ENCODE measurements at places on chromosomes 3 and 15.

DNA sequence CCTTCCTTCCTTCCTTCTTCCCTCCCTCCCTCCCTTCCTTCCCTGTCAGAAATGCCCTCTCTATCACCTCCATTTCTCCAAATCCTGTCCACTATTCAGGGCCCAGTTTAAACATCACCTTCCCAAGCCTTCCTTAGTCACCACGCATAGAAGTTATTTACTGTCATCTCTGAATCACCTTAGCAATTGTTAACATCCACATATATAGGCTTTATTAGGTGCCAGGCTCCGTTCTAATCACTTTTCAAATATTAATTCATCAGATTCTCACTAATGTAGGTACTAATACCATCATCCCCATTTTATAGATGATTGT is 1.1 kb upstream of the MAGEF1 start:
- DNase-seq: no peak

DNA sequence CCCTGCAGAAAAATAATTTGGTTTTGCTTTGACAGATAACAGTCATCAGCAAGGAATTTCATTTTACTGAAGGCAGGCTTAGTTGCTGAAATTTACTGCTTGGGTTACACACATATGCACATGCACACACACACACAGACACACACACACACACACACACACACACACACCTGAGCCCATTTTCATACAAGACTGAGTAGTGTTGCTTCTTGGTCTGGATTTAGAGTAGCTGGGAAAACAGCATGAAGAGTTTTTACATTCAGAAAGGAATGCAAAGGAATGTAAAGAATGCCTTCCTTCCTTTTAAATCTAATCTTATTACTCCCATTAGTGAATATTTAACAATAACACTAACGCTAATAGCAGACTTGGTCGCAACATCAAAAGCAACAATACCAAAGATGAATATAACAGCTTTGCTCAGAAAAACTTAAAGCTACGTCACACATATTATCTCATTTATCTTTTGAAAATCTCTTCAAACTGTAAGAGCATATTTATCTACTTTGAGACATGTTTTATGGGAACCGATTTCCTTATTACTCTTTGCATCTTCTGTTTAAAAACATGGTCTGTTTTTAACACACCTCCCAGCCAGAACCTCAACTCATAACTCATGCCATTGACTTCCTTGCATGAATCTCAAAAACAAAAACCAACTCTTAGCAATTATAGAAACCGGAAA is 32.5 kb downstream of the RFTN1 start:
- no peak for DNase-seq

DNA sequence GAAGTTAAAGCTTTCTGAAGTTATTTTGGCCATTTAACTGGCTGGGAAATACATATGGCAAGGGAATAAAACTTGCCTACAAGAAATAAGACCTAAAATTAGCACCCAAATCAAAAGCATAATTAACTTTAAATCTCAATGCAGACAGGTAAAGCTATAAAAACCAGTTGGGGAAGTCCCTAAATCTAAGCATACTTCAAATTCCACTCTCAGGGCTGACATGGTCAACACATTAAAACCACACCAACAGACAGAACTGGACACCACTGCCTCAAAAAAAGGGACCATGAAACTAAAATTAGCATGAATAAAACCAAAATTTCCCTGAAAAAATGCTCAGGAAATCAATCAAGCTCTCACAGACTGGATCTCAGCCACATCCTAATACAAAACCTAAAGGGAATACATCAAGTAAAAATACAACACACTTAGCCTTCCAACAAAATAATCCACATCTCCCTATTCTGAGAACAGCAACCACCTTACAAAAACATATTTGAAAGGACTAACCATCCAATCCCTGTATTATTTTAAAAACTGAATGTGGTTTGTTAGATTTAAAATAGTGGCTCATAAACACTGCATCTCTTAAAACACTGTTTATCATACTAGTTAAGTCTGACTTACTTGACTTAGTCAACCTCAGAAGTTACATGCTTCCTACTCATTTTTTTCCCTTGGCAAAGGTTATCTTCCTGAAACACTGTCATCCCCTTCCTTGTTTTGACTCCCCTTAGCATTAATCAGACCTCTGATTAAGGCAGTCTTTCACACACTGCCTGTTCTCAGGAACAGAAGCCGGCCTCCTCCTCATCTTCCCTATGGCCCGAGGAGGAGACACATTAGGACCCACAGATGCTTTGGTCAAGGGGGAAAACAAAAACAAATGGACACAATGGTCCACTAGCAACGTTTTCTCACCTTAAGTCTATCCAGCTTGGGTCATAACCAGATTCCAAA is 8.3 kb downstream of the TRA2B start:
- DNase-seq: no peak

DNA sequence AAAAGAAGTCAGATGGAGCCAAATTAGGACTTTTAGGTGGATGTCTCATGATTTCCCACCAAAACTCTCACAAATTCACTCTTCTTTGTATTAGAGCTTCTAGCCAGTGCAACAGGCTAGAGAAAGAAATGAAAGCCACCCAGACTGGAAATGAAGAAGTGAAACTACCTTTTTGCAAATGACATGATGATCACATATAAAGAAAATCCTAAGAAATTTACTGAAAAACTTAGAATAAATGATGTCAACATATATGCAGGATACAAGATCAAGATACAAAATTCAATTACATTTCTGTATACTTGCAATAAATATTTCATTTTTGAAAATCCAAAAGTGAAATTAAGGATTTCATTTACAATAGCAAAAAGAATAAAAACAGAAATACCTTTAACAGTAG is 110.8 kb downstream of the LRIG1 start:
- no peak for DNase-seq

DNA sequence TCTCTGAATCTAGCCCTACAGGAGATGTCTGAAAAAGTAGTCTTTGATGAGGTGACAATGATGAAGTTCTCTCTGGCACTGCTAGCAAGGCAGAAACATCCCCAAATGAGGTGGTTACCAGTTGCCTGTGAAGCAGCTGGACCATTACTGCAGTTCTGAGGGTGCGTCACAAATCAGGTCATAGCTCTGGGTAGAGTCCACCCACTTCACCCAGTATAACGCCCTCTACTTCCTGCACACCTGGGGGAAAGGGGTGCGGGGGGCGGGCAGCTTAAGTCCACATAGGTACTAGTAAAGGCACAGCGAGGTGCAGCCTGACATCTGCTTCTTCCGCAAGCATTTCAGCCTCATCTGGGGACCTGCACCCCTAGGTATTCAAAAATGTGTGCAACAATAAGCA is 13.4 kb upstream of the SATB1 start:
- peak; percentile 52 for DNase-seq

DNA sequence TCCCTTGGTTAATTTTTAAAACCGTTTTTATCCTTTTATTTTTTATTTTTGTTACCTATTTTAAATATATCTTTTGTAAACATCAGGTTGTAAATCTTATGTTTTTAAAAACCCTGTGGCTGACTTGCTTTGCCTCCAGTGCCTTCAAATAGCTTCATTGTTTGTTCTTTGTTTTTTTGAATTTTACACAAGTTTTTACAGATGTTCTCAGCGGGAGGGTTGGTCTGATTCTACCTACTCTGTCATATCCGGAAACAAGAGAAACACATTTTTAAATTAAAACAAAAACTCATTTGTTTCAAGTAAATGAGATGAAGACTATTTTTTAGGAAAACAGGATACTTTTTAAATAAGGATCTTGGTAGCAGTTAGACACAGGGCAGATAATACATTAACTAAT is 129.0 kb upstream of the THRB start:
- DNase-seq: no peak

DNA sequence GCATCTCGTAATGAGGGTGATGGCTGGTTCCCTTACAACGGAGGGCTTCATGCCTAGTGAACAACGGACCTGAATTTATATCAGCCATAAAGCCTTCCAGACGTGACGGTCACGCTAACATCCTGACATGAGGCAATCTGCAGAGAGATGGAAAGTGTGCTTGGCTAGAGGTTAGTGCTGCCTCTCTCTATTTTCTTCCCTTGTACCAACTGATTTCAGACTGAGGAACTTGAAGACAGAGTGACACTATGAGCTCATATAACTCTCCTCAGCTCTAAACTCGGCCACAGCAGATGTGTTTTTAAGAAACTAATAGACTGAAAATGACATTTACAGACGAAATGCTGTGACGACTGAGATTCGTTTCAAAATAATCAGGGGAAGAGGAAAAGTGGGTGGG is 122.4 kb downstream of the XXYLT1 start:
- DNase-seq: no peak

DNA sequence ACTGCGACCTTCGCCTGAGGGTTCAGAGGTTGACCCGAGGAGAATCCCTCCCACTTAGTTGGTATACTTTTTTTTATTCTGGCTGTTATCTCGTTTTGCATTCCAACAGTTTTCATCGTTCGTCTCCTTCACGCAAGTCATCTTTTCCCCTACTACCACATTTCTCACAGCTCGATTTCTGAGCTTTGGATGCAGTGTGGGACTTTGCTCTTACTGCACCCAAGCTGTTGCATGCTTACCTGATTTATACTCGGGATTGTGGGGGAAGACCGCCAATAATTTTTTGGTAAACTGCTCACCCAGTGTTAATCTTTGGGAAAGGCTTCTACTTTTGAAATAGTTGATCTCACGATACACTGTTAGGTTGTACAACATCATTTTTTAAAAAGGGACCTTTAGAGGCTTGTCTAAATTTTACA is 702 bp downstream of the TBC1D23 start:
- DNase-seq: no peak

GRCh38 chr15:80854104-80854503 is 74.9 kb downstream of the CEMIP start:
- no peak for DNase-seq

DNA sequence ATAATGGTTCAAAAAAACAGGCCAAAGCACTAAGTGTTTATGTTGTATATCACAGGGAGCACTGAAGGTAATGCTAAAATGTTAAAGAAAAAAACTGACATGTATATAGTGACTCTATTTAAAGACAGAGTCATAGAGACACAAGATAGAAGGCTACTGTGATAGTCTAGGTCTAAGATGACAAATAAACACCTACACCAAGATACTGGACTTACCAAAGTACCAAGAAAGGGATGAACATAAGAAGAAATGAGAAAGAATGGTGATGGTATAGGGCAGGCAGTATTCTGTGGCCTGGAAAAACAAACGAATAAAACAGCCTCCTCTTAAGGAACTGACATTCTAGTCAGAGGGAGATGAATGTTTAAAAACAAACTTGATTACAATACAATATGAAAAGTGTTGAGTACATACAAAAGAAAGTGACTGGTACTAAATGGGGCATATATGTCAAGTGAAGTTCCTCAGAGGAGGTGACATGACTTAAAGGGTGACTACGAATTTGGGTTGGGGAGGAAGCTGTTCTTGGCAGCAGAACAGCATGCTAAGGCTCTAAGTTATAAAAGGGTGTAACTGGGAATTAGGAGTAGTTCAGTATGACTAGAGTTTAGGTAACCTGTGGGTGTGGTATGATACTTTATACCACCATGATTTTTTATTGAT is 5.9 kb downstream of the ABHD10 start:
- DNase-seq: no peak

- DNase-seq: no peak
Measured at GRCh38 chr3:154275292-154275691, 49.0 kb downstream of the DHX36 start.

GRCh38 chr3:57675530-57675929 is 17.3 kb downstream of the DENND6A start:
- no peak for DNase-seq

GRCh38 chr15:69509131-69509530 is 56.5 kb downstream of the RPLP1 start:
- DNase-seq: no peak

GRCh38 chr3:142268426-142268825 is 43.0 kb upstream of the GK5 start:
- no peak for DNase-seq

GRCh38 chr15:40785814-40786213 is 16.0 kb downstream of the C15orf62 start:
- no peak for DNase-seq

- DNase-seq: no peak
Measured at GRCh38 chr3:109132801-109133473, 3.6 kb upstream of the C3orf85 start.

- no peak for DNase-seq
Measured at GRCh38 chr3:173933113-173933512, 535.6 kb downstream of the NLGN1 start.

GRCh38 chr3:112651516-112651915 is 10.6 kb upstream of the CCDC80 start:
- DNase-seq: no peak

GRCh38 chr15:27218426-27218825 is 247.4 kb downstream of the GABRG3 start:
- DNase-seq: no peak

GRCh38 chr15:51218299-51218938 is 120.0 kb downstream of the CYP19A1 start:
- no peak for DNase-seq

- DNase-seq: no peak
Measured at GRCh38 chr3:153008226-153008625, 153.8 kb upstream of the RAP2B start.

GRCh38 chr15:96702589-96702988 is 372.1 kb downstream of the NR2F2 start:
- DNase-seq: no peak

DNA sequence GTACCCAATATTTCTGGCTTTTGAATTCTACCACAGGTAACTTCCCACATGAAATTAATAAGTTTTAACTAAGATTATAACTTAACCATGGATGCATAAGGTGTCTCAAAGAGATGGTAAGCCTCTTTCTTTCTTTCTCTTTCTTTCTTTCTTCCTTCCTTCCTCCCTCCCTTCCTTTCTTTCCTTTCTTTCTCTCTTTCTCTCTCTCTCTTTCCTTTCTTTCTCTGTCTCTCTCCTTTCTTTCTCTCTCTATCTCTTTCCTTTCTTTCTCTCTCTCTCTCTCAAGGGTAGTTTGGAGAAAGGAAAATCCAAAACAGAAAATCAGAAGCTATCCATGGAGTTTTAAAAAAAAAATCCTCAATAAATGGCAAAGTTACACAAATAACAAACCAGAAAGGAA is 10.4 kb upstream of the MTMR14 start:
- DNase-seq: no peak

- no peak for DNase-seq
Measured at GRCh38 chr15:72203507-72203837, 5.9 kb upstream of the GRAMD2A start.

DNA sequence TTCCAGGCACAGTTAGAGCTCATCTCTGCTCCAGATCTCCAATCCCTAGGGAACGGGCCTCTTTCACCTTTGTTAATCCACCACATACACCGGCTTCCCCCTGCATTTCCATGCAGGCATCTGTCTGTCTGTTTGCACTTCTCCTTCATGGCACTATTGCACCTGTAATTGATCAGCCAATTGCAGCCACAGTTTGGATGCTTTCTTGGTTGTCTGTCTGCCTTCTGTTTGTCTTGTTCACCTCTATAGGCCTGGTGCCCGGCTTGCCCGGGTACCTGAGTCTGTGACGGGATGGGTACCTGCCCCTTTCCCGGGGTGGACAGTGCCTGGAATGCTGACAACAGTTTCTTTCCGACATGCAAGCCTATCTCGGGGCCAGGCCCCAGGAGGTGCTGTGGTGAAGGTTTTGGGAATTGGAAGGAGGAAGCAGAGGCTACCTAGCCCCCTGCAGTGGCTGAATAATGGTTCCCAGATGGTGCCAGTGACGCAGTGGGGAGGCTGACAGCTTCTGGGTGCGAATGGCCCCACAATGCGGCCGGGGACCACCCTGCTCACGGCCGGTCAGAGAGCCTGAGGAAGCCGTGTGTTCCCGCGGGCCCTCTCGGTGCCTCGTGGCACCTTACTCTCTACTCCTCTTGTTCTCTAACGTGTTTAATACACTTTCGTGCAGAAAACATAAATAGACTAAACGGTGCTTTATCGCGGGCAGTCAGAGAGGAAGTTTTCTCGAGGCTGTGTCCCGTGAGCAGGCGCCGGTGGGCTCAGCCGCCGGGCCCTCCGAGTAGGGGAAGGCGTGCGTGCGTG is 31.3 kb upstream of the RAB6B start:
- DNase-seq: no peak

Data from activated gamma-delta T cell treated with Interleukin-2 at 50 U/mL for 16 hours (primary cell).